ENCODE measurements at places on chromosomes 2 and 18.

DNA sequence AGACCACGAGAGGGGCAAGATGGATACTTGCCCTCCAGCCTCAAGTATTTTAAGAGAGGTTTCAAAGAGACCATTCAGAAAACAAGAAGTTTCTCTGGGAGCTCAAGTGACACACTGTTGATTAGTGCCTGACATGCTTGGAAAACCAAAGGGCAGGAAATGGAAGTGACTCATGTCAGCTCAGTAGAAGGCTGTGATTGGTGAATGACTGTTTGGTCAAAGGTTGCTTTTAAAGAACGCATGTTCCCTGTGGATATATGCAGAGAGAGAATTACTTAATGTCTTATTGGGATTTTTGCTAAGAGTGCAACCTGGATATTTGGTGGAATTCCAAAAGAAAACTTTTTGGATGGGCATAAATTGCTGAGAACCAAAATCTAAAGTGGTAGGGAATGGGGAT is 549.9 kb downstream of the XIRP2 start:
- no peaks in the 10 kb centered on the region for H3K36me3 ChIP-seq
- H3K27ac ChIP-seq, result no peak overlapping the region
- H3K27me3 ChIP-seq, result no peaks in the 10 kb centered on the region
- DNase-seq, result no peak

DNA sequence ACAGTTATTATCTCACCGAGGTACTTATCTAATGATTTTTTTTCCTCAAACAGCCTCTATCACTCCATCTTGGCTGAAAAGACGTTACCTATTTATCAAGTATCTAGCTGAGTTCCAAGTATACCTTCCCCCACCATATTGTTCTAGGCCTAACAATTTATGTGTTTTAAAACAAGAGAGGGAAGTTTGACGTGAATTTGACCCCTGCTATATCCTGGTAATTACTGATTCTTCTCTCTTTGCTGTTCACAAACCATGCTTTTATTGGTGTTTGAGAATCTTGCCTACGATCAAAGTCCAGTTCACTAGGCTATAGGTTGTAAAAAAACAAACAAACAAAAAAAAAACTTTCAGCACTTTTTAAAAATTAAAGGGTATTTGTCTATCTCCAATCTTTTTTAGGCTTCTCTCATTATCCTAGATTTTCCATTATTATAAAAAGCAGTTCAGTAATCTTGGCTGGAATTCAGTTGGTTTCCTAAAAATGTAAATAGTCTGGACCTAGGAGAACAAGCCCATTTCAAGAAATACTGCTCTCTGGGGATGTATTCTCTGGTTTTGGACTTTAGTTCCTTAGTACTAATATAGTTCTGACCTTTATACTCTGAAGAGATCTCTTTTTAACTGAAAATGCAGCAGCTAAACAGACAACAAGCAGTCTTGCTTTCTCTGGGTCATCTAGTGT is 505.4 kb downstream of the CPS1 start:
- DNase-seq, result no peak
- no peaks in the 10 kb centered on the region for H3K27me3 ChIP-seq
- H3K27ac ChIP-seq, result no peak overlapping the region
- no peak overlapping the region for H3K4me3 ChIP-seq
- H3K4me1 ChIP-seq, result no peaks in the 10 kb centered on the region

DNA sequence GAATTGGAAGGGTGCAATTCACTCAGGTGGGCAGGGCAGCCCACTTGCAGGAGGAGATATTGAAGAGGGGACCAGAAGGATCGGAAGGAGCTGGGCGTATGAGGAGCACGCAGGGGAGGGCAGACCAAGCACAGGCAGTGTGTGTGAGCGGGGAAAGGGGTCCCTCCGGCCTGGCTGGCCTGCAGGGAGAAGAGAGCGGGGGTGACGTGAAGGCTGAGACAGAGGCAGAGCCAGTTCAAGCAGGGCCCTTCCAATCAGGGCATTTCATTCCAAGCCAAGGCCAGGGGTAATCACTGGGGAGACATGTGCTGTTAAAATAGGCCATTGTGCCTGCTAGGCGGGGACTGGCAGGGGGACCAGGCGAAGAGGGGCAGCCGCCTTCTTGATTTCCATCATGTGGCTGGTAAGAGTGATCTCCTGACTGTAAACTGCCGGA is 62.2 kb downstream of the ACKR3 start:
- H3K4me3 ChIP-seq, result no peak overlapping the region
- no peak overlapping the region for H3K27ac ChIP-seq
- no peaks in the 10 kb centered on the region for H3K27me3 ChIP-seq

DNA sequence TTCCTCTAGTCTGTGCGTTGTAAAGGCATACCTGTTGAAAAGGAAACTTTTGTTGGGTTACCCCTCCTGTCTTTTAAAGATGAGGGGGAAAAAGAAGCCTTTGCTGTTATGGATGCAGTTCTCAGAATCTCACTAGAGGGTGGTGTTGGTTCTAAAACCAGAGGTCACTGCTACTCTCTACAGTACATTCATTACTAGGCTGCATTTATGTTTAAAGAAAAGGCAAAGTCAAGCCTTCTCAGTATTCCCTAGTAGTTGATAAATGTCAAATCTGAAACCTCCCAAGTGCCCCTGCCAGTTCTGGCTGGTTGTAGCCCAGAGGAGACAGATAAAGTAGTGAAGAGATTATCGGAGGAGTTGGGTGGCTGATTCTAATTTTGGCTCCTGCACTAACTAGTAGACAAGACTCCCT is 1.4 kb upstream of the PLCL1 start:
- no peak overlapping the region for H3K4me3 ChIP-seq
- no peak overlapping the region for H3K27ac ChIP-seq
- peaks cover 4% of the 10 kb centered on the region for H3K4me1 ChIP-seq

GRCh38 chr2:168191955-168192785 is 55.2 kb downstream of the STK39 start:
- H3K36me3 ChIP-seq, result no peaks in the 10 kb centered on the region
- H3K27ac ChIP-seq, result no peak overlapping the region
- peaks cover 17% of the 10 kb centered on the region for H3K4me1 ChIP-seq
- H3K4me3 ChIP-seq, result no peak overlapping the region

DNA sequence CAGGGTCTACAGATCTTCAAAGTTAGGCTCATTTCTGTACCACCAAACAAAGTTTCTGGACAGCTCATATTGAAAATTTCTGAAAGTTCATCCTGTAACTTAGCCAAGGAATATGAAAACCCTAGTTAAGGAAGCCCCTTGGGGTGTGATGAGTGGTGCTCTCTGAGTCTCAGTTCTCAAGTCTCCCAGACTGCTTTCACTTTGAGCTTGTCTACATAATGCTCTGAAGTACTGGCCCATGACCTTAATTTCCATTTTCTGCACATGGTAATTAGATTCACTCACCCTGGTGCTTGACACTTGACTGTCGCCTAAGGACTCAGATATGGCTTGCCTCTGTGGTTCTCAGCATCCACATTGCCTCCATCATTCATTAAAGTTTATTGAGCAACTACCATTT is 51.7 kb upstream of the SATB2 start:
- H3K27ac ChIP-seq, result no peak overlapping the region
- H3K4me3 ChIP-seq, result no peak overlapping the region
- H3K27me3 ChIP-seq, result no peaks in the 10 kb centered on the region
- no peak for DNase-seq
- no peaks in the 10 kb centered on the region for H3K4me1 ChIP-seq

- H3K4me1 ChIP-seq, result no peaks in the 10 kb centered on the region
- H3K36me3 ChIP-seq, result no peaks in the 10 kb centered on the region
- no peaks in the 10 kb centered on the region for H3K27me3 ChIP-seq
- H3K4me3 ChIP-seq, result no peak overlapping the region
- H3K27ac ChIP-seq, result no peak overlapping the region
These were observed 74.5 kb downstream of the ETAA1 start for GRCh38 chr2:67471681-67472080.

DNA sequence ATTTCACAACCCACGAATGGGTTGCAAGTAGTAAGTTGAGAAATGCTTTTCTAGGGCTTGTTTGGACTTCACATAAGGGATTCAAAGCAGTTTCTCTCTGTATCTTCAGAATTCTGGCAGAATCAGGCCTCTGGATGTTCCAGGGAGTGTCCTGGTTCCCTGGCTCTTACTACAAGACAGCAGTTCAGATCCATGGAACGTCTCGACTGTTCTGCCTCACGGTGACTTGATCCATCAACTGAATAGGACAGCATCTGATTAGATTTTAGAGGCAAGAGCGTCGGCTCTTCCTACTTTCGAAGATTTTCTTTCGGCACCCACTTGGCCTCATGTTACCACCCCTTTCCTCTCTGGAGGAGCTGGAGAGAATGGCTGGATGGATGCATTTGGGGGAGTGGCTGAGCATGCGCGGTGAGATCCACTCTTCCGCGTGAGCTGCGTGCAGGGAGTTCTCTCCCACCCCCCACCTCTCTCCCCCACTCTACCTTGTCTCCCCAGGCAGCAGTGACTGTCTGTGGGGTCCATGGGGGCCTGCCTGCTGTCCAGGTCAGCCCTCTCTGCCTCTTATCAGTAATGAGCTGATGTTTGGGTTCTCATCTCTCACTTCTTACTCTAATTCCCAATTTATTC is 132.5 kb downstream of the VAPA start:
- no peaks in the 10 kb centered on the region for H3K36me3 ChIP-seq
- H3K27ac ChIP-seq, result no peak overlapping the region
- H3K27me3 ChIP-seq, result no peaks in the 10 kb centered on the region
- H3K4me3 ChIP-seq, result no peak overlapping the region
- no peak for DNase-seq

DNA sequence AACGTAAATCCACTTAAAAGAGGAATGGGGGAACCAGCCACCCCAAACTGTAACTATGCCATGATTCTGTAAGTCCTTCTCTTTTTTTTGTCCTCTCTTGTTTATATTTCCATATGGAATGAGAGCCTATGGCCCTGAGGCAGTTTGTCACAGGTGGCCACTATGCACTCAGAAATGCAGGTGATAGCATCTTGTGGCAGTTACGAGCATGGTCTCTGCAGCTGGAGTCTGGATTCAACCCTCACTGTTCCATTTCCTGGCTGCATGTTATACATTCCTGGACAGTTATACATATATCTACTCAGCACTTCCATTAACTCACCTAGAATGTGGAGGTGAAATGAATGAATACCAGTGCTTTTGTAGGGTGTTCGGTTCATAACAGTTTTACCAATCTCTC is 291.5 kb upstream of the FANCL start:
- no peak overlapping the region for H3K4me3 ChIP-seq
- H3K36me3 ChIP-seq, result no peaks in the 10 kb centered on the region
- no peak for DNase-seq
- H3K27ac ChIP-seq, result no peak overlapping the region
- no peaks in the 10 kb centered on the region for H3K27me3 ChIP-seq
- no peaks in the 10 kb centered on the region for H3K4me1 ChIP-seq

DNA sequence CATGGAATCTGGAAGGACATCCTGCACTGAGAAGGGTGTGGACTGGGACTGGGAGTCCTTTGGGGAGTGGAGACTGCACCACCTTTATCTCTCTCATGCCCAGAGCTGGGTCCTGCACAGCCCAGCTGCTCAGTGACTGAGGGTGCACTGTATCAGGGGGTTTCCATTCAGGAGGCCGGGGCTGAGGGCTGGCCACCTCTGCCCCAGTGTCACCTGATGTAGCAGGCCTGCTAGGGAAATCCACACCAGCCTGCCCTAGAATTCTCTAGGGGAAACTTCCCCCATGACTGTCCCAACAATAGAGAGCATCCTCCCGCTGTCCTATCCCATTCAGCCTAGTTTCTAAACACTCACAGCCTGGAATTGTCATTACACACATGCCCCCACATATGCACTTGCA is 116.7 kb downstream of the CTIF start:
- H3K27ac ChIP-seq, result no peak overlapping the region
- no peaks in the 10 kb centered on the region for H3K4me1 ChIP-seq
- no peaks in the 10 kb centered on the region for H3K27me3 ChIP-seq
- no peaks in the 10 kb centered on the region for H3K36me3 ChIP-seq
- no peak overlapping the region for H3K4me3 ChIP-seq

GRCh38 chr2:145108361-145108778 is 588.5 kb upstream of the ZEB2 start:
- no peak overlapping the region for H3K4me3 ChIP-seq
- no peaks in the 10 kb centered on the region for H3K4me1 ChIP-seq
- no peak for DNase-seq
- no peaks in the 10 kb centered on the region for H3K36me3 ChIP-seq
- H3K27ac ChIP-seq, result no peak overlapping the region

DNA sequence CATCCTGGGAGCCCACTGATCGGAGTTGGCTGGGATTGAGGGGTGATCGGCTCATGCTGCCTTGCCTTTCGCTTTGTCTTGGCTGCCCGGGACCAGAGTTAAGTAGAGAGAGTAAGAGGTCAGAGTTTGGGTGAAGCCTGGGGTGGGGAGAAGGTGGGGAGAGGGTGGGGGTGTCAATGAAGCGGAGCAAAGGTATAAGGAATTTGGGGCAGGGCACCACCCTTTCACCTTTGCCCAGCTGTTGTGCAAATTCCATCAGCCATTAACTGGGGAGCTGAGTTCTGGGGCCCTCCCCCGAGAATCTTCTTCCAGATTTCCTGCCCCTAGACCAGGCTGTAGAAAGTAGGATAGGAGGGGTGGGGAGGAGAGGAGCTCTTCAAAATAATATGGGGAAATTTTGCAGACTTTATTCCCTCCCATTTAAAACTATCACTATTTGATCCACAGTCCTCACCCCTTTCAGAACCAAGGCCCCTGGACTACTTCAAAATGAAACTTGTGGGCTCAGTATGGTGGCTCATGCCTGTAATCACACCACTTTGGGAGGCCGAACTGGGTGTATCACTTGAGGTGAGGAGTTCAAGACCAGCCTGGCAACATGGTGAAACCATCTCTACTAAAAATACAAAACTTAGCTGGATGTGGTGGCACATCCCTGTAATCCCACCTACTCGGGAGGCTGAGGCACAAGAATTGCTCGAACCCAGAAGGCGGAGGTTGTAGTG is at the start of gene SLC23A3:
Gene SLC23A3 (minus strand): TSS at position 100 of the 725 bp plus-strand sequence. CDS start 45 bp downstream, at position 55.
- H3K4me3 ChIP-seq, result no peak within 1 kb of the TSS
- H3K4me1 ChIP-seq, result no peaks in the 10 kb centered on the region
- peaks cover 38% of the 10 kb centered on the region for H3K36me3 ChIP-seq

DNA sequence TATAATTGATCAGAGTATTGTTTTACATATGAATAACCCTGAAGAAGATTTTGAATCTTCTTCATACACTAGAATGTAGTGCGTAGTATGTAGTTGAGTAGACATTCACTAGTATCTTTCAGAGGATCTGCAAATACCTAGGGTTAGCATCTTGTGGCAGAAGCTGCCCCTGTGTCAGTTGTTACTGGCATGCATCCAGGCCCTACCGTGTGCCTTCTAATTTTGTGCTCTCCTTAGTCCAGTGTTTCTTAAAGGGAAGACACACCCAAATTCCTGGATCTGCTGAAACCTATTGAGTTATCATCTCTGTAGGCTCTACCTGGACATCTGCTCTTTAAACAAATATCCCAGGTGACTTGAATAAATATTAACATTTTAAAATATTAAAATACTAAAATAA is 99.7 kb upstream of the SERTAD2 start:
- DNase-seq, result no peak
- no peaks in the 10 kb centered on the region for H3K36me3 ChIP-seq
- H3K27ac ChIP-seq, result no peak overlapping the region
- no peak overlapping the region for H3K4me3 ChIP-seq
- no peaks in the 10 kb centered on the region for H3K27me3 ChIP-seq
